A549 treated with Hydrocortisone at 1 μM for 4 hours (cell line): ENCODE measurements at places on chromosomes 12 and 14. TPM values are rescaled to one million over a fixed set of nuclear protein-coding genes. Genes with fewer than 3 reads are reported as not detected.

Gene STON2
- 1.5 to 2.6 TPM (median 1.6 TPM) in 5 replicates for total RNA-seq

Gene APOF
- total RNA-seq = not detected in 5 replicates

Gene DEGS2
- total RNA-seq = 1.5 to 3.9 TPM (median 2.5 TPM) in 5 replicates

Gene SLC6A15
- total RNA-seq = 3.4 to 5.0 TPM (median 4.0 TPM) in 5 replicates

Gene PUS1
- 54.6 to 79.9 TPM (median 68.0 TPM) in 5 replicates for total RNA-seq
